ENCODE measurements at places on chromosomes 2 and 18.

DNA sequence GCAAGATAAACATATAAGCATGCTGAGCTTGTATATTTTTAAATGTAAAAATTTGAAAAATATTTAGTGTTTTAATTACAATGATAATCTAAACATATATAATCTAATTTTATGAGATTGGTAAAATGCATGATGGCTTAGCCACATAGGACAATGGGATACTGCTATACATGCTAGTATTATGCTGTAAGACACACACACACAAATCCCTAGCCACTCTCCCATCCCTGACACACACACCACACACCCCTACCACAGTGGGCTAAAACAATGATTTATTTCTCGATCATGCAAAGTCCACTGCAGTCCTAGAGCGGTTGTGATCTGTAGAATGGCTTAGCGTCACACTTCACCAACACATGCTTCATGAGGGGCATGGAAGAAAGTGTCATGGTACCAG, 36.3 kb upstream of the AP1S3 start:
- DNase-seq, result no peak

DNA sequence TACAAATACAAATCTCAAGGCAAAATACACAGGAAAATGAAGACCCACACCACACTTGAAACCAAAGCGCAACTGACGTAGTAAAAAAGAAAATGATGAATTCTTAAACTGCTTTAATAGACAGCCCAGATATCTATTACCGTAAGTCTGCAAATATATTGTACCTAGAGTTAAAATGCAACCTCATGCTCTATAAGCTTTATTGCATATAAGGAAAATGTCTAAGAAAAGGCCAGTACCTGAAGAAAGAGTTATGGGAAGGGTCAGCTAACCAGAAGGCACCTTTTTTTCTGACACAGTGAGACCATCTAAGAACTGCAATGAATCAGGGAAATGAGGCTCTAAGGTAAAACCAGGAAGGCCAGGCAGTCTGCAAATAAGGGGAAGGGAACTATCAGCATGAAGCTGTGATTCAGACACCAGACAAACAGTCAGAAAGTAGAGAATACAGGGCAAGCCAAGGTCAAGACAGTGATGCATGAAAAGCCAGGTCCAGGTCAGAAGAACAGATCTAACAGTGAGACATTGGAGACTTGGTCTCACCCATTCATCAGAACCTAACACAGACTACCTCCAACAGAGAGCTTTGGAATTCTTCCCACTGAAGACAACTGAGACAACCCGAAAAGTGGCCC, 46.9 kb downstream of the PDE11A start:
- DNase-seq, result no peak

DNA sequence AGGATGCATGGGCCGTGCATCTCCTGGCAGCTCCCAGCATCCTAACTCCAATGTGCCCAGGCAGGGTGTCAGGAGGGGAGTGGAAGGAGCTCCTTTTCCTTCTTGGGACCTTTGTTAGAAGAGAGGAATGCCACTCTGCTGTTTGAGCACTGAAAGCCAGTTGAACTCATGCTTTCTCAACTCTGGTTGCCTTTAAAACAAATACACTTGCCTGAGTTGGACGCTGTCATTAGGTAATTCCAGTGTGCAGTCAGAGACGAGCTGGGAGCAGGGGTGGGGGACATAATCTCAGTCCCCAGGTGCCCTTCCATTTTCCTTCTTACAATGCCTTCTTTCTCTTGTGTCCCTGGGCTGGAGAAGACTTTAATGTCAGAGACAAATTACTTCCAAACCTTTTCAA, 44.4 kb upstream of the IL1R2 start:
- no peak for DNase-seq

GRCh38 chr18:24778810-24779418, 318.5 kb downstream of the HRH4 start:
- no peak for DNase-seq

DNA sequence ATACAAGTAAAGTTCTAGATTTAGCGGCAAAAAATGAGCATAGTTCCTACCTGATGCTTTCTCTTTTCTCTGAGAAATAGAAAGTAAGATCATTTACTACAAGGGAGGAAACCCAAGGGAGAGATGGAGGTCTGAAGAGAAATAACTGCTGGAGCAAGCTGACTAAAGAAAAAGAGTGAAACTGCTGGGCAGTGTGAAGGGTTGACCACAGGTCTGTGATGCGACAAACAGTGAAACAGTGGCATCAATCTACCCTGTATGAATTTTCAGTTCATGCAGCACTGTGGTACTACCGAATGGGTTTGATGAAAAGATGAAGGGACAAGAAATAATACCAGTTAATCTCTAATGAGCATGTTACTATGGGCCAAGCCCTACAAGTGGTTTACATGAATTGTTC, 52.2 kb downstream of the CUL3 start:
- no peak for DNase-seq

GRCh38 chr2:235689427-235689853, 195.6 kb downstream of the AGAP1 start:
- DNase-seq, result no peak

GRCh38 chr2:44708661-44709000, 232.9 kb upstream of the SIX3 start:
- no peak for DNase-seq

GRCh38 chr18:48533340-48534070, 5.3 kb upstream of the CTIF start:
- DNase-seq, result no peak

DNA sequence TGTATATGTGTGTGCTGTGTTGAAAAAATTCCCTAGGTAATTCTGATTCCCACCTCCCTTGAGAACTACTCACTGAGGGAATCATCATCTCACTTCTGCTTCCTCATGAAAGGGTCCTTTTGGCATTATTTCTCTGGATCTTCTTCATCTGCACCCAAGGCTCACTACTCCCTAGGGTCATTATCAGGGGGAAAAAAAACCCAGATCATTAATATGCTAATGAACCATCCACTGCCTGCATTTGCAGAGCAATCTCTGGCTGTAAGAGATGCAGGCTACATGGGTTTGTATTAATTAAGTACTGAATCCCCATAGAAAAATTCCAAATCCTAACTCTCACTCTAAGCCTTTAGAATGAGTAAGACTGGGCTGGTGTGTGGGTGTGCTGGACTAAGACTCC, 68.0 kb upstream of the IGFBP5 start:
- no peak for DNase-seq

DNA sequence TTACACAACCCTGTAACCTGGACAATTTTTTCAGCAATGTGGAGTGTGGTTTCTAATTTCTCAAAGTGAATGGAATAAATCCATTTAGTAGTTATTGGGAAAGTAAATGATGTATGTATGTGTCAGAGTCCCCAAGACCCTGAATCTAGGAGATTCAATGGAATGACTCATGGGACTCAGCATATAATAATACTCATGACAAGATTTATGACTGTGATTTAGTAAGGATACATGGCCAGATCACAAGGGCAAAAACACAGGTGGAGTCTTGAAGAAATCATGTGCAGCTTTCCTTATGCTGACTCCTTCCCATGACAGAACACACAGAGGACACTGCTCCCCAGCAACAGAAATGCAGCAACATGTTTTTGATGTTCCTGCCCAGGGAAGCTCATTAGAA, 1877.7 kb upstream of the LRRTM1 start:
- no peak for DNase-seq

GRCh38 chr2:97645112-97645694, 659 bp upstream of the COX5B start:
- peak; percentile 57 for DNase-seq

GRCh38 chr2:68225119-68225632, 27.2 kb downstream of the PPP3R1 start:
- DNase-seq, result peak; percentile 73

DNA sequence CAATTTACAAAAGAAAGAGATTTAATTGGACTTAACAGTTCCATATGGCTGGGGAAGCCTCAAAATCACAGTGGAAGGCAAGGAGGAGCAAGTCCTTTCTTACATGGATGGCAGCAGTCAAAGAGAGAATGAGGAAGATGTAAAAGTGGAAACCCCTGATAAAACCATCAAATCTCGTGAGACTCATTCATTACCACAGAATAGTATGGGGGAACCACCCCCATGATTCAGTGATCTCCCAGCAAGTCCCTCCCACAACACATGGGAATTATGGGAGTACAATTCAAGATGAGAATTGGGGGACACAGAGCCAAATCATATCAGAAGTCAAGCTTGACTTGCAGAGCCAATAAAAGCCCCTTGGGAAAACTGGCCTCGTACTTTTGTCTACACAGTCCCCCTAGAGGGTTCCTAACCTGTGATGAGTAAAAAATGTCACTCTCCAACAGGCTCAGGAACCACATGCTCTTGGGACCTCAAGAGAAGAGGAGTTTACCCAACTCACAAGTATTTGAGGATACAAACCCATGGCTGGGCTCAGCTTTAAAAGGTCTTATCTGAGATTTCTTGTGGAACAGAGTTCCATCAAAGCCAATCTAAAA, 11.2 kb upstream of the INPP4A start:
- no peak for DNase-seq

GRCh38 chr2:205800773-205801172, 118.5 kb downstream of the NRP2 start:
- no peak for DNase-seq

- no peak for DNase-seq
Measured at GRCh38 chr2:201137505-201138400, 21.8 kb downstream of the CFLAR start.

- DNase-seq, result no peak
Measured at GRCh38 chr2:20737505-20737904, 70.6 kb downstream of the GDF7 start.

GRCh38 chr2:1714291-1715064, 29.8 kb downstream of the PXDN start:
- no peak for DNase-seq

GRCh38 chr18:58044370-58045241, 580 bp downstream of the NEDD4L start:
- DNase-seq, result peak; percentile 45

DNA sequence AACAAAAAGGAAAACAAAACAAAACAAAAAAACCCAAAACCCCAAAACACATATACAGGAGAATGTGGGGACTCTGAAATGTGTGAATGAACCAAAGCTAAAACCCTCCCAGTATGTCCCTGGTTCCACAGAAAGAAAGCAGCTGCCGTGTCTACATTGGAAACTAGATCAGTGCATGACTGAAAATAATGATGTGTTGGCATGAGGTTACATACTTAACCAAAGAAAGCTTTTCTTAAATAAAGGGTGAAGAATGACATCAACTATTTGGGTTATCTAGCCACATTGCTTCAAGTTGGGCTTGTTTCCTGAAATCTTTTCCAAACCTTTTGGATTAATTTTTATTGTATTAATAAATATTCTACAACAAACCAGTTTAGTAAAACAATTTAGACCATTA, 91.9 kb upstream of the FN1 start:
- no peak for DNase-seq

DNA sequence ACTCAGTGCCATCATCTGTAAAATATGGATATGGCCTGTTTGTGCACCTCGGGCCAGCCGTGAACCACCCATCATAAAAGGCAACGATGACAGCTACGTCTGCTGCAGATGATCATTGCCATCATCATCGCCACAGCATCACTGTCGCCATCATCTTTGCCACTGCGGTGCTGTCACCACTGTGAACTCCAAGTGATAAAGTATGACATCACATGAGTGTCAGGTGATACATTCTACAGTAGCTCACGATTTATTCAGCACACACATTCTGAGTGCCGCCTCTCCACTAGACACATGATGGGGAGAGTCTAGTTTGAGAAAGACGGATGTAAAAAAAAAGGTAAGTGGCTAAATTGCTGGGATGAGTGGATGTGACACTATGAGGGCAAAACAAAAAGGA, 755.4 kb upstream of the RAB6C start:
- DNase-seq, result no peak

DNA sequence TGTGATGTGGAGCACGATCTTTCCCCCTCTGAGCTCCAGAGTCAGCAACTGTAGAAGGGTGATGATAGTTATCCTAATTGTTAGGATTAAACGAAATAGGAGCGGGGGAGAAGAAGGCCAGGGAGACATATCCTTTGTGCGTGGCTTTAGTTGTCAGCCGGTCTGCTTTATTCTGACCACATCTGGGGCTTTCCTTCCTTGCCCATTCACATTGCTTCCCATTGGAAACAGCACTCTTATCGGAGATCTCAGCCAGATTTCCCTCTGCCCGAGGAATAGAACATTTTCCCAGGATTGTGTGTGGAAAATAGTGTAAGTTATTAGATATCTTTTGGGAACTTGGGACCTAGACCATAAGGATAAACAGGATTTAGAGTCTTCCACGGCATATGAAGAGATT, 1.5 kb downstream of the RALB start:
- no peak for DNase-seq

- DNase-seq, result no peak
Measured at GRCh38 chr2:23666980-23667357, 260.0 kb downstream of the ATAD2B start.

DNA sequence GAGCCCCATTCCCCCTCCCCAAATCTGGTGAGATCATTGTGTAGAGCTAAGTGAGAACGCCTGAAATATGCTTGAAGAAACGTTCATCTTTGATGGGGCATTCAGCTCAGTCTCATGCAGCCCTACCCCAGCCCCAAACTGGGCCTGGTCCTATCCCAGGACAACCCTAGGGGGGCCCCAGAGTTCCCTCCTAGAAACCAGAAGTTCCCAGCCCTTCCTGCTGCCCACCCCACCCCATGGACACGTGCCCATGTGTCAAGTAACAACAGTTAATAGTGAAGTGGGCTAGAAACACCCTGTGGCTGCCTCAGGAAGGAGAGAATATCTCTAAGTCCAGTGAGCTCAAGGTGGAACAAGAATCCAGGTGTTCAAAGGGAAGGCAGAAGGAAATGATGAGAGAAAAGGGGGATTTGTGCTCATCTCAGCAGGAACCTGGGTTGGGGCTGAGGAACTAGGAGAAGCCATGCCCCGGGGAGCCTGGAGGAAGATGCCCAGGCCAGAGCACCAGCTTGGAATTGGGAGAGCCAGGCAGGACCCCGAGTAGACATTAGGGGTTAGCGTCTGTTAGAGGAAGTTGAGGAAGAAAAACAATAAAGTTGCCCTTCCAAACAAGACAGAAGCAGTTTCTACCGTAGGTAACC, 20.1 kb upstream of the SLC20A1 start:
- no peak for DNase-seq

DNA sequence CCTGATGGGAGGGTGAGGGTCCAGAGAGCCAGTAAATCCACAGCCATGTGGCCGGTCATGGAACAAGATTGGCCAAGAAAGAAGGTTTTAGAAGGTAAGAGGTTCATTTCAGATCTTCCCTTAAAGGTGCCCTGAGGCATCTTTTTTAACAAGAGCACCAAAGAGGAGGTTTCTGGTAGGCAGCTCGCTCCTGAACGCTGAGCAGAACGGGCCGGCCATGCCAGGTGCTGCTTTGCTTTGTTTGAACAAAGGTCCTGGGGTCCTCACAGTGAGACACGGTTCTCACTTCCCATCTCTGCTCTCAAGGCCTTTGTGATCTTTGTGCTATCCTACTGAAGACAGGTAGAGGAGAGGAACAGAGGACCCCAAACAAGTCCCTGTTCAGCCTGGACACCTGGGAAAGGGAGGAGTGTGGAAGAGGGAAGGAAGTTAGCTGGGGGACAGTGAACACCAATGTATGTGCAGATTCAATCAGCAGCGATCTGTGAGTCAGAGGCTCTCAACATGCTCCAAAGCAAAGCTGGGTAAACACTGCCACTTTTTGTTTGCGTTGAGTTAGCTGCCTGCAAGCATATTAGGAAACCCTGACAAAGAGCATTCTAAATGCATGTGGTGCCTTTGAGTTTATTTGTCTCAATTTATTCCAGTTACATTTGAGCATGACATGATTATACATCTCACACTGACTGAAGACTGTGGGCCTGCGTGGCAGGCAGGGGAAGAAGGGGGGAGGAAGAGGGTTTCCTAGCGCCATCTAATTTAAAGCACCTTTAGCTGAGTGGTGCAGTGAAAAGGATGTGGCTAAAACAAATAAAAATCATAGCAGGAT, 102.4 kb downstream of the ASB1 start:
- no peak for DNase-seq
